Iris pigment epithelial cell (primary cell): ENCODE measurements at places on chromosomes 6 and 20.

GRCh38 chr6:37187321-37188022 is 17.5 kb downstream of the PIM1 start:
- DNase-seq = no peak

DNA sequence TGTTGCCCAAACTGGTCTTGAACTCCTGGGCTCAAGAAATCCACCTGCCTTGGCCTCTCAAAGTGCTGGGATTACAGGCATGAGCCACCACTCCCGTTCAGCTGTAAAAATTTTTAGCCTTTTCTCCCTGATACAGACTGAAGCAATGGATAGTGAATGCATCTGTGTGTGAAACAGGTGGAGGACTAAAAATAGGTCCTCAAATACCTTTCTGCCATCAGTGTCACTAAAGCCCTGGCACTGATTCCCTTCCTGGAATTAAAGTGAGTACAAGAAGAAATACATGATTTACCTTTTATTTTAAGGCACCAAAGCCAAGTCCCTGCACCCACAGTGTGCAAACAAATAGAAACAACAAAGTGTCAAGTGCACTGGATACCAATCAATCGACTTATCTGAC is 25.1 kb downstream of the TULP4 start:
- DNase-seq = no peak

DNA sequence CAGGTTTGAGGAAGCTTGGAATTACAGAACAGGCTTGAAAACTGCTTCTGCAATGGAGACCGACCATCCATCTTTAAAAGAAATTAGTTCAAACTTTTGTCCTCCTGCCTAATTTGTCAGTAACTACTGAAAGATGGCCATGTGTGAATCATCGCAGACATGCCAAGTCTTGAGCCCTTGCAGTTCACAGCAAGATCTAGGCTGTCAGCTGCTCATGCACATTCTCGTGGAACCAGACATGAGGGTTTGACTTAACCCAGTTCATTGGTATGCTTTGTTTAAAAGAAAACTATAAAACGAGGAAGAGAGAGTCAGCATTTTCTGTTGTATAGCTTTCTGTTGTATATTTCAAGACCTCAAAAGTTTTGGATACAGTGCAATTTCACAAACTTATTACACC is 74.0 kb upstream of the SAMD5 start:
- peak; percentile 19 for DNase-seq

- DNase-seq = no peak
Observed at GRCh38 chr20:62633598-62634329, 8.5 kb upstream of the SLCO4A1 start.

- DNase-seq = no peak
Observed at GRCh38 chr6:91633374-91634111, 1046.7 kb upstream of the MAP3K7 start.

GRCh38 chr6:7112741-7113313 is 5.1 kb downstream of the RREB1 start:
- no peak for DNase-seq

- no peak for DNase-seq
Observed at GRCh38 chr6:11330413-11330760, 97.9 kb upstream of the NEDD9 start.

- no peak for DNase-seq
Observed at GRCh38 chr6:16973051-16973450, 128.8 kb upstream of the STMND1 start.
